Fibroblast of pulmonary artery (primary cell): ENCODE measurements at places on chromosomes 16 and 17.
A peak's percentile ranks its signal among the peaks of the same experiment; 100 is the strongest.

DNA sequence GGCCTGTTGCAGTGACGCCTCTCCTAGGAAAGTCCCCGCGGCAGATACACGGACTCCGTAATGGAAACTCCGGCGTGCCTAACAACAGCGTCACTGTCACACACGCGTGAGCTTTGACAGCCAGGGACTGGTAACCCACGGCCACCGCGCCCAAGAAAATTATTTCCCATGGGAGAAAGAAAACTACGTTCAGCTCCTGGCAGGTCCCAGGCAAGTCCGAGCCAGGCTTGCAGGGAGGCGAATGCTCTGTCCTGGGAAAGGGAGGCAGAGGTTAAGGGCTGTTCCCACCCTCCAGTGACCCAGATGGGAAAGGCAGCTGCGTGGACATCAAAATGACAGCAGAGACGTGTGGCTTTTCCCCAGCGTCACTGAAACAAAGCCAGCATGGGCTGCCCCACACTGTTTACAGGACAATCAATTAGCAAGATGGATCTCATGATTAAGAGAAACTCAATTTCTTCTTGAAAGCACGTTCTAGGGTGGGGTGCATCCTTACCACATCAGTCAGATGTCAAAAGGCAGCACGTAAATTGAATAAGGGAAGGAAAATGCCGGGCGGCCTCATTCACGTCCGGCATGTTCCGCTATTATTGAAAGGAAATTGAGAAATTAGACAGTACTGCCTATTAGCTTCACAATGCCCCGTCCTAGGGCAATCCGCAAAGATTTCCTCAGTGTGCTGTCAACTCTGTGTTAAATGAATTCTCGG, 82.5 kb downstream of the NXN start:
- DNase-seq: no peak

GRCh38 chr16:73025856-73026210, 22.1 kb downstream of the ZFHX3 start:
- DNase-seq: no peak

DNA sequence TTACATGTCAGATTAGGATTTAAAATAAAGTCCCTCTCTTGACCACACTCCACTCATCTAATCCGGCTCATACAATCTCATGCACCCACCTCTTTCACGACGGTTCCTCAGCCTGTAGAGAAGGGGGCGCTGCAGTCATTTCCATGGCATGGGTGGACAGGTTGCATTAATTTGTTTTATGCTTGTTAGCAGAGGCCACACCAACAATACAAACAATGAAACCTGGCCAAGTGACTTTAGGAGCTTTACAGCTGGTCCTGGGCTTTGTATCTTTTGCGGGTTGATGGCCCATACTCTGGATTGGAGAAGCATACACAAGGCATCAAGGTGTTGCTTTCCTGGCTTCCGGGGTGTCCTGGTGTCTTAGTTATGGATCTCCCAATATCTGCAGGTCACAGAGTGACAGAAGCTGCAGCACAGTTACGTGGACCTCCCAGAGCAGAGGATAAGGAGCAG, 9.7 kb upstream of the SNF8 start:
- DNase-seq: peak; percentile 77

- DNase-seq: peak; percentile 83
Observed at GRCh38 chr17:67546578-67547527, 169.8 kb downstream of the PITPNC1 start.

DNA sequence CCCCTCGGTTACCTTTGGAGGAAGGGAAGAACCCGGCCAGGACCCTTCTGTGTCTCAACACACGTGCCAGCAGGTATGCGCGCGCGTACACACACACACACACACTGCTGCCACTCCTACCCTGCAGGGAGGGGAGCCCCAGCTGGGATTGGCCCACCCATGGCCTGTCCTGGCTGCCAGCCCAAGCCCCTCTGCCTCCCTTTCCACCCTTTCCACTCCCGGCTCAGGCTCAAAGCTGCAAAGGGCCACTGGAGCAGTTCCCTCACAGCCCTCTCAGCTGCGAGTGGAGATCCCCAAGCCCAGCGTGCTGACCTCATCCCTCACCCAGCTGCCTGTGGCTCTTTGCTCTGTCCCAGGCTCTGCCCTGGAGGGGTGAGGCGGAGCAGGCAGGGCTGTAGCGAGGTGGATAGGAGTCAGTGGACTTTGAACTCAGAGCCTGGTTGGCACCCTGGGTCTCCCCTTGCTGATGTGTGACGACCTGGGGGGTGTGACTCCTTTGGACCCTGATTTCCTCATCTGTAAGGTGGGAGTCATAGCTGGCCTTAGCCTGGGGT, 14.5 kb downstream of the KIF19 start:
- DNase-seq: no peak

- DNase-seq: peak; percentile 70
Observed at GRCh38 chr17:13031718-13032350, 14.0 kb upstream of the ELAC2 start.

DNA sequence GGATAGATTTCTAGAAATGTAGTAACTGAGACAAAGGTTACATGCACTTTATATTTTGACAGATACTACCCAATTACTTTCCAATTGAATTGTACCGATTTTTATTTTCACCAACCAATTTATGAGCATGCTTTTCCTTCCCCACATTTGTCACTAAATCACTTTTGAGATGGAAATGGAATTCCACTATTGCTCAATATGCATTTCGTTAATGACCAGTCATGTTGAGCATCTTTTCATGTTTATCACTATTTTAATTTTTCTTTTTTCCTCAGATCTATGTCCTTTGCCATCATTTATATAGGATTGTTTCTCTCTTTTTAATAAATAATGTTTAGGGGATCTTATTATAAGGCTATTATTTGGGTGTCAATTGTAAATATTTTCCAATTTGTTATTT, 102.8 kb upstream of the SMIM36 start:
- DNase-seq: no peak

DNA sequence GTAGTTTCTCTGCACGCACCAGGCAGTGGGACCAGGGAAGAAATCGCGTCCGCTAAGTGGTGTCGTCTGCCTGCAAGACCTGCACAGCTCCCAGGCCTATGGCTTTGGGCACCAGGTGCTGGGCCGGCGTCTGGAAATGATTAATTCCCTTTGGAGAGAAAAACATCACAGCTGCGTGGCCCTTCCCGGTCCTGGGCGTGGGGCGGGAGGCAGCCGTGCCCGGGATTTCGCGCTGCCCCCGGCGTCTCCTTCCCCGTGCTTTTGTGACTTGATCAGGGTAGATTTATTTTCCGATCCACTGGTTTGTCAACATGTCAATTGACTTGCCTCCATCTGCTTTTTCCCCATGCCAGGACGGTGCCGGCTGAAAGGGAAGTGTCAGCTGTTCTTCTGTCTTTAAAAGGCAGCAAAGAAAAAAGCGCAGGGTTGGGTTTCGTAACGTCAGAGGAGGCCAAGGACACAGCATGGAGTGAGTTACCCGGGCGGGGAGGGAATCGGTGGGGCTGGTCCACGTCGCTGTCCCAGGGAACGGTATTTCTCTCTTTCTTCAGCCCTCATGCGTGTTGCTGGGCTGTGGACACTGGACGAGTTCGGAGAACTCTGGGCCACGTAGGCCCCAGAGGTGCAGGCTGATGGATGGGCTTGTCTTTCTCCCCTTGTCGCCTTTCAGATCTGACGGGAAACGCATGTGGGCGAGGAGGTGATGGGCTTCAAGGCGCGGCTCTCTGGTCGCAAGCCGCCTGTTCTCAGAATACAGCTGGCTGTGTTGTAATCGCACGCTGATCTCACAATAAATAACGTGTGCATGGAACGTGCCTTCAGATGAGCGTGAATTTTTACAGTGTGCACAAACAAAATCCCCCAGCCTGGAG, 188.1 kb upstream of the ZNF469 start:
- DNase-seq: no peak

DNA sequence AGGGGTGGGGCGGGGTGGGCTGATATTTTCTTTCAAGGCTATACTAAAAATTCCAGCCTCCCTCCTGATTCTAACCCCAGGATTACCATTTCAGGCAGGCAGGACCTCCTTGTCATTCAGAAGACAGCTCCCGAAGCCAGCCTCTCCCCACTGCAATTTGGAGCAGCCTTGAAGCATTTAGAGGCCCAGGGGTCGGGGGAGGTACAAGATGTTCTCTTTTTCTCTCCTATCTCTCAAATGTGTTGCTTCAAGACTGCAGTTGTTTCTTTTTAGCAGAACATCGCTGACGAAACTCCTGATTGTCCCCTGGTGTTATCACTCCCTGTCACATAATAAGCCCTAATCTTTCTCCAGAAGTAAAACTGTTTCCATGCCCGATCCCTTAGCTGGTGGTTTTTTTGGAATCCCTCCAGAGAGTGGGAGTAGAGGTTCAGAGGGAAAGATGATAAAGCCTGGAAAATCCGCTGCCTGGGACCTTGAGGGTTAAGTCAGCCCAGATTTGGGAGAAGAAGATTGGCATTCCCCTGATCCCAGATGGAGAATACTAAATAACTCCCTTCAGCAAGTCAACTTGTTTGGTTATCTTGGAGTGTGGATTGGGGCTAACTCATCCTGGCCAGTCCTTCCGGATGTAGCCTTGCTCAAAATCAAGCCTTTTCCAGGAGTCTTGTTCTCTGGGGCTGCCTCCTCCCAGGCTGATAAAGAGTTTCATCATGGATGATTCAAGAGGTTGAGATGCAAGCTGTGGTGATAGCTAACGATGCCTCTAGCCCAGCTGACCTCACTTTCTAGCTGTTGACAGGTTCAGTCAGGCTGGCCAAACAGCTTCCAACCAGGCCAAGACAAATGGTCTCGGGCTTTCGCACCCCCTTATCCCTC, 71.3 kb downstream of the SOX9 start:
- DNase-seq: peak; percentile 96
